Activated B cell treated with CpG ODN at 0.5 μM for 24 hours (primary cell): ENCODE measurements at places on chromosomes 1 and 21.

- DNase-seq, result no peak
Observed at GRCh38 chr1:108669679-108670078, 8.8 kb upstream of the HENMT1 start.

DNA sequence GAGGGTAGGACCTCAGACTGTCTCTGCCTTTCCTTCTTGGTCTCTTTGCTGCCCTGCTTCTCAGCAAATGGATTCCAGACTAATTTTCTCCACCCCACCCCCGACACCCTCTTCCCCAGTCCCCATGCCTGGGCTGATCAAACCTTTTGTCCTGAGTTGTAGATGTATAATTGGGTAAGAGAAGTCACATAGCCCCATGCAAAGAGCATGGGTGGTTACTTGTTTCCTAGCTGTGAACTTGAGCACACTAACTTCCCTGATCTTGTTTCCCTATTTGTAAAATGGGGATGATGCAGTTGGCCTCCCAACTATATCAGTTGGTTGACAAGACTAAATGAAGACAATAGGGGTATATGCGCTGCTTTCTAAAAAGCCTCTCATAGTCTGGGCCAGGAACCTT, 9.2 kb downstream of the PADI6 start:
- DNase-seq, result no peak

DNA sequence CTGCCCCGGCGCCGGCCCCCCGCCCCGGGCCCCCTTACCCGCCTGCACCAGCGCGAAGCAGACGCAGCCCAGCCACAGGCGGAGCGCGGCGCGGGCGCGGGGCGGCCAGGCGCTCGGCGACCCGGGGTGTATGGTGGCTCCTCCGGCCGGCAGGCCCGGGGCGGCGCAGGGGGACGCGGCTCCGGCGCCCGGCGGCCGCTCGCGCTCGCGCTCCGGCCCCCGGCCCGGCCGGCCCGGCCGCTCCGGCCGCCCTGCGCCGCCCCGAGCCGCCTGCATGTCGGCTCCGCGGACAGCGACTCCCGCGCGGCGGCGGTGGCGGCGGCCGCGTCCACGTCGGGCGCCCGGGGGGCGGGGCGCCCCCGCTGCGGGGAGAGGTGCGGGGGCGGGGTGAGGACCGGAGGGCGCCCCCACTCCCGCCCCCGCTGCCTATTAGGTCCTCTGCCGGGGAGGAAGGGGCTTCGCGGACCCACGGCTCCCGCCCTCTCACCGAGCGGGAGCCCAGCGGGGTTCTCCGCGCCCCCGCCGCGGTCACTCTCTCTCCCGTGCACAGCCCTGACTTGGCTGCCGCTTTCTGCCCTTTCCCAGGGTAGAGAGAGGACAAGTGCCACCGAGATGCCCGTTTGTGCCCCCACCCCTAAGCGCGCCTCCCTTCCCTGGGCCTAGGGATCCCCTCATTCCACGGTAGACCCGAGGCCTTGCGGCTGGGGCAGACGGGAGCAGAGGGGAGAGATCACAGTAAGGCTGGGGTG, at the start of gene FNDC5:
FNDC5 (minus strand) TSS at position 298 of the 749 bp plus-strand sequence.
- DNase-seq, result no peak

- DNase-seq, result no peak
Observed at GRCh38 chr1:227043755-227044154, 103.7 kb downstream of the COQ8A start.

- no peak for DNase-seq
Observed at GRCh38 chr1:54218883-54219687, 19.1 kb downstream of the MRPL37 start.

GRCh38 chr1:89525169-89525855, 683 bp downstream of the LRRC8B start:
- DNase-seq, result peak; percentile 61

GRCh38 chr1:59596432-59596831, 218.3 kb upstream of the HOOK1 start:
- no peak for DNase-seq

DNA sequence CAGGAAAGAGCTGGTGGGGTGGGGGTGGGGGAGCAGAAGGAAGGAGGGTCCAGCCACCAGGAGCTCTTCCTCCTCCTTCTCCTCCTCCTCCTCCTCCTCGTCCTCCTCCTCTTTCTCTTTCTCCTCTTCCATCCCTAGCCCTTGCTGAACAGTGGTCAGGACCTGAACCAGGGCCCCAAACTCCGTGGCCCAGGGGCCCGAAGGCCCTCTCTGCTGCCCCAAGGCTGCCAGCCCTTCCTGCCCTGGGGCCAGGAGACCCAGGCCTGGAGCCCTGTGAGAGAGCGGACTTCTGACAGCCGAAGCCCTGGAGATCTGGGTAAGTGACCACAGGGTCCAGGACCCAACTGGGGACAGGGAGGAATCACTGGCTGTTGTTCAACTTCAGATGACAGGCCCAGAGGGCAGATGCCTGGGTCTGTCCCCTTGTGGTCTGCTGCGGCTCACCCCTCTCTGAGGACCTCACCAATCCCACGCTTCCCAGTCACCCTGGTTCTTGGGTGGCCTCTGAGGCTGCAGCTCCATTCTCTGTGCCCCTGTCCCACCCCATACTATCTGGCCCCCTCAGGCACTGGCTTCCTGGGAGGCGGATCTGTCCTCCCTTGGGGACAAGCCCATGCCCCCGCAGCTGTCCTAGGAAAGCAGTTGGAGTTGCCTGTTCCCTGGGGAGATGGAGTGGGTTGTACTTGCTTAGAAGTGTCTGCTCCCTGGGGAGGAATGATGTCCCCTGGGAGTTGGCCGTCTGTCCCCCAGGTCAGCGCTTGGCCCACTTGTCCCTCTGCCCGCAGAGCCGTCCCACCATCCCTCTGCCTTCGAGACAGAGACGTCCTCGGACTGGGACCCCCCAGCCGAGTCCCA, 51.8 kb downstream of the VWA5B1 start:
- no peak for DNase-seq

DNA sequence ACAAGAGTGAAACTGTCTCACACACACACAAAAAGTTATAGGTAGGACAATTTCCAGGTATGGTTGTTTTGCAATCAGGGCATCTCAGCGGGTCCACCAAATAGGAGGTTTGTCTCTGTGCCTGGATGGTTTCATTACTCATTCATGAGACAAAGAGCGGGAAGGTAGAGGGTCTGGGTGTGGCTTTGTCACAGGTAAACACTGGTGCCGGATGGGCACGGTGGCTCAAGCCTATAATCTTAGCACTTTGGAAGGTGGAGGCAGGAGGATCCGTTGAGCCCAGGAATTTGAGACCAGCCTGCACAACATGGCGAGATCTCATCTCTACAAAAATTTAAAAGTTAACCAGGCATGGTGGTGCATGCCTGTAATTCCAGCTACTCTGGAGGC, 16.3 kb upstream of the ERVH48-1 start:
- no peak for DNase-seq

- DNase-seq, result no peak
Observed at GRCh38 chr21:45003331-45004058, 63.7 kb downstream of the SLX9 start.

- DNase-seq, result no peak
Observed at GRCh38 chr1:78760858-78761257, 111.2 kb downstream of the IFI44 start.

DNA sequence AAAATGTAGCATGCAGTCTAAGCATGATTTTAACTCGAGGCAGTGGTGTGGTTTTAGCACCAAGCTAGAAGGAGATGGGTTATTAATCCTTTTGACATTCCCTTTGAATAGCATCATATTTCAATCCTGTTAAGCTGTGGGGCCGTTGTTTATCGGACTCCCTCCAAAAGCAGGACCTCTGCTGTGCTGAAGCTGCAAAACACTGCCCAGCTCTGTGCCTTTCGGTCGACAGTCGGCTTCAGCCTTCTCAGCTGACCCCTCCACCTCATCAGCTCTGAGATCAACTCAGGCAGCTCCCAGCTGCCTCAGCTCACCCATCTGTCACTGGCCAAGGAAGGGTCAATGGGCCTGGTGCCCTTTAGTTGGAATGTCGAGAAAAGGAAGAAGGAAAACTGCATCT, 95.5 kb downstream of the KAZN start:
- DNase-seq, result no peak

DNA sequence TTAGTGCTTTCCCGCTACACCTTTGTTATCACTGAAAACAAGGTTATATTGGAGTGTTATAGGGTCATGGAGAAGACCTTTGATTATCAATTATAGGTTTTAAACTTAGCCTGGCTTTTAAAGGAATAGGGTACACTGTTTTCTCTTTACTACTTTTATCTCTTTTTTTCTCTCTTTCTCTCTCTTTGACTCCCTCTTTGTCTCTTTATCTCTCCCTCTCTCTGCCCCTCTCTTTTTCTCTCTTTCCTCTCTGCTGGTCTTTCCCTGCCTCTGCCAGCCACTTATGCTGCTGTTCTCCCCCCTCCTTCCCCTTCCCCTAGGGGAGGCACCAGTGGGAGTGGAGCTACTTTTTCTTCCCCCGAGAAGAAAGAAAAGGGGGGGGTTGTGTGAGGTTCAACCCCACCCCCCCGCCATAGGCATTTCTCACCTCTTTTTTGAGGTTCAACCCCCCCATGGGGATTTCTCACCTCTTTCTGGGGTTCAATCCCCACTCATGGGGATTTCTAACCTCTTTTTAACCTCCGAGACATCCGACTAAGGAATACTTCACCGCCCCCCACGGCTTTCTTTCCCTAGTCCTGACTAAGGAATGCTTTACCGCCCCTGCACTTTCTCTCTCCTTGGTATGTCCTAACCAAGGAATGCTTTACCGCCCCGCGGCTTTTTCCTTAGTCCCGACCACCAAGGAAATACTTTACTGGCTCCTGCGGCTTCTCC, 17.2 kb upstream of the ZBTB8B start:
- no peak for DNase-seq

DNA sequence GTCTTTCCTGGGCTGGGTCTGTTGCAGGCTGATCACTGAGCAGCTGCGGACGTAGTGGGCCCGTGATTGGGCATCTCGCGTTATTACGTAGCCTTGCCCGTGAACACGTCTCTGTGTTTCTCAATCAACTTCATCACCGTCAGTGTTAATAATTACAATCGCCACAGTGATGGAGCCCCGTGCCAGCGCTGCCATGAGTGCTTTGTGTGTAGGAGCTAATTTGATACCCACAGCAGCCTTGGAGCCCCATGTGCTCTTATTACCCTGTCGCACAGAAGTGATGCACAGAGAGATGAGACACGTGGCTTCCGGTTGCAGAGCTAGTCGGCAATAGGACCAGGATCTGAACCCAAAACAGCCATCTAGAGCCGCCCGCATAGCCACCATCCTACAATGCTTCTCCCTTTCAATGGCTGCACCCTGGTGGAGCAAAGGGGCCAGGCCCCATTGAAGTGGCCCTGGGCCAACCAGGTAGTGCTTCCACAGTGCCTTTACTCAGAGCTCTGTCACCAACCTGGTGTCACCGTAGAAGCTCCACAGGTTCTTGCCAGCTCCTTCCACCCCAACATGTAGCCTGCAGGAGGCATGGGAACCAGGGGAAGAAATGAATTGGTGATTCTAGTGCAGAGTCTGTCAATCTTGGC, 398.5 kb upstream of the VAMP3 start:
- DNase-seq, result no peak

GRCh38 chr1:15207031-15207828, 39.8 kb upstream of the FHAD1 start:
- no peak for DNase-seq

DNA sequence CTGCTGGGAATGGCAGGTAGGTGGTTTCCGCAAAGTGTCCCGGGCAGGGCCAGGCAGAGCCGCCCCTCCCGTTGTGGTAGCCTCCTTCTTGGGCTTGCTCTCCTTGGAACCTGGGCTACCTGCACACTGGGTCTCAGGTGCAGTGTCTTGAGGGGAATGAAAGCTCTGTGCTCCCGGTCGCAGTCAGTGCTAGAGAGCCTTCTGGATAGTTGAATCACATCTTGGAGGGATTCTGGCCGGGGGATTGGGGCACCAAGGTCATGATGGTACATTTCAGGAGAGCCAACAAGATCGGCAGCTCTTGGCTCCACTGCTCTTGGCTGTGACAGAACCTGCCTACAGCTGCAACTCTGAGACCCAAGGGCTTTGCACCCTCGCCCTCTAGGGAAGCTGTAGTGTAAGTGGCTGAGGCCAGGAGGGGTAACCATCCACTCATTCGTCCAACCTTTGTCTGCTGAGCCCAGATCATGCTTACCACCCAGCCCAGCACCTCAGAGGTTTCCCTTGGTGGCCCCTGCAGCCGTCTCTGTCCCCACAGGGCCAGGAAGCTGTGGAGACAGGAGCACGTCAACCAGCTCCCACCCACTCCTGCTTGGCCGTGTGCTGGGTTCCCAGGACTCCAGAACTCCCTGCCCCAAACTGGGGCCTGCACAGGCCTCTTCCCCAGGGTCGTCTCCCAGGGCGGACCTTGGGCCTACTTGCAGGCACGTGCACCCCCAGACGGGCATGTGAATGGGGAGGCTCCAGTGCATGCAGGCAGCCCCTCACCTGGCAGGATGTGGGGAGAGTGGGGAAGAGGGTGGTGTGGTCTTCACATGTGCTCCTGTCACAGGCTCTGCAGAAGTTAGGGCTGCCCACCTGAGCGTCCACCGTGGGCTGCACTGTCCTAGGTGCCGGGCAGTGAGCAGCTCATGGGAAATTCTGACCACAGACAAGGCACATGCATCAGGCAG, 40.0 kb downstream of the NTPCR start:
- DNase-seq, result no peak

DNA sequence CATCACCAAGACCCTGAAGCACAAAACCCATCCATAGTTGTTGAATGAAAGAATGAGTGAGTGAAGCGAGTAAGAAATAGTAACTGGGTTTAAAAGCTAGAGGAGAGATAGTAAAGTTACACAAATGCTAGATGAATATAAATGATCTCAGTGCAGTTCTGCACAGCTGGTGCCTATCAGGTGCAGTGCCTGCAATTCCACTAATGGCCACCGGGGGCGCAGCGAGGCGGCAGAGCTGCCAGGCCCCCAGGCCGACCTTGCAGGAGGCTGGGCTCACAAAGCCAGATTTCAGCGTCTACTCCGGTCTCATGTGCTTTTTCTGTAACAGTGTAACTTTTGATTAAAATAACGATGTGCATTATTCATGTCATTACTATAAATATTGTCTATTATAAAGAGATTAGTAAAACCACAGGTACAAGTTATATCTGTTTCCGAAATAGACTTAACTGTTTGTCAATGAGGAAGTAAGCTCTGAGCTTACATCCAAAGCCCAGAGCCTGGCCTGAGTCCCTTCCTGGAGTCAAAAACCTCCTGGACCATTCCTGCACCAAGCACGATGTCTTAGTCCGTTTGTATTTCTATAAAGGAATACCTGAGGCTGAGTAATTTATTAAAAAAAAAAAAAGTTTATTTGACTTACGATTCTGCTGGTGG, 477.6 kb downstream of the NPHP4 start:
- peak; percentile 56 for DNase-seq

DNA sequence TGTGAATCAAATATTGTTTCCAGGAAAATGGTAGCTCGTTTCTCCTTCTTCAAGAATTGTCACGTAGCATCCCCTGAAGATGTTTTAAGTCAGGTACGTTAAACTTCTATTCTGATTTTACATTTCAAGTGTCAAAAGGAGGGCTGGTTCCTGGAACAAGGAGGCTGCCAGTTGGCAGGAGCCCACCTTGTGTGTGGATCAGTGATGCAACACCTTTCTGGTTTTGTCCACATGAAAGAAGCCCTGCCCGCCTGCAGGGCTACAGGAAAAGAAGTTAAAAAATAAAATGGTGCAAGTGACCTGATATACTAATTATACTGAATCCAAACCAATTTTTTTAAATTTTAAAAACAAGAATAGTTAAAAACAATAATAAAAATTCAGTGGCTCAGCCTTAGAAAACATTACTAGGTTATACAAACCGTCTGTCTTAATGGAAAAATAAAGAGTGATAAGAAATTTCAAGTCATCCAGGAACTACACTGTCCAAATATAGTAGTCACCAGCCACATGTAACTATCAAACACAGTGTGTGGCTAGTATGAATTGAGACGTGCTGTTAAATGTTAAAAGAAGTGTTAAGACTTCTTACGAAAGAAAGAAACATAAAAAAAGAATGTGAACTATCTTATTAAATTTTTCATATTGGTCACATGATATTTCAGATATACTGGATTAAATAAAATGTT, 123.1 kb downstream of the APP start:
- no peak for DNase-seq
